ENCODE measurements at places on chromosomes 6 and 20.

DNA sequence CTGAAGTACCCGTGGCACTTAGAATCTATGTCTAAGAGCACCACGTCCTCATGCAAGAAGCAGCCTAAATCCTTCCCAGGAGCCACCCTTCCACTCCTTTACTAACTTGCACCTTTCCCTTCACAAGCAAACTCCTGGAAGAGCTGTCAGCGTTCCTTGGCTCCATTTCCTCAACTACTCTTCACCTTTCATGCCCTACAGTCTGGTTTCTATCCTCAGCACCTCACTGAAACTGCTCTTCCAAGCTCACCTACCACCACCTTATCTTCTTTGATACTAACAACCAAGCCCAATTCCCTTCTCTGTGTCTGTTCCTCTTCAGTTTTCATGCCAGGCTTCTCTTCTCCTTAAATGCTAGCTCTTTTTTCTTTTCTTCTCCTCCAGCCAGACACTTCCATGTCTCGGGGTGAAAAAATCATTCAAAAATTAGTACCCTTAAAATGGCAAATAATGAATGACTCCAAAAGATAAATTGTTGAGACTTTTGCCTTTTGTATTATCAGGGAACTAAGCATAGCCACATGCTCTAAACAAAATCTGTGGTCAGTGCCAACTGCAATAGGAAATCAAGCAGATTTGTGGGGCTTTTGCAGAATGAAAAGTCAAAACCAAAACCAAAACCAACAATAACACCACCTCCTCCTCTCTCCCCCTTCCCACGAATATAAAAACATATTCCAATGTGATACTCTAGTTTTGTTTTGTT lies 149.6 kb upstream of the KCNK16 start:
- peak; percentile 8 for DNase-seq

- DNase-seq = no peak
These were observed 502.4 kb downstream of the LMBRD1 start for GRCh38 chr6:69294407-69294806.

- no peak for DNase-seq
These were observed 741.4 kb upstream of the MAP3K7 start for GRCh38 chr6:91328241-91328640.

DNA sequence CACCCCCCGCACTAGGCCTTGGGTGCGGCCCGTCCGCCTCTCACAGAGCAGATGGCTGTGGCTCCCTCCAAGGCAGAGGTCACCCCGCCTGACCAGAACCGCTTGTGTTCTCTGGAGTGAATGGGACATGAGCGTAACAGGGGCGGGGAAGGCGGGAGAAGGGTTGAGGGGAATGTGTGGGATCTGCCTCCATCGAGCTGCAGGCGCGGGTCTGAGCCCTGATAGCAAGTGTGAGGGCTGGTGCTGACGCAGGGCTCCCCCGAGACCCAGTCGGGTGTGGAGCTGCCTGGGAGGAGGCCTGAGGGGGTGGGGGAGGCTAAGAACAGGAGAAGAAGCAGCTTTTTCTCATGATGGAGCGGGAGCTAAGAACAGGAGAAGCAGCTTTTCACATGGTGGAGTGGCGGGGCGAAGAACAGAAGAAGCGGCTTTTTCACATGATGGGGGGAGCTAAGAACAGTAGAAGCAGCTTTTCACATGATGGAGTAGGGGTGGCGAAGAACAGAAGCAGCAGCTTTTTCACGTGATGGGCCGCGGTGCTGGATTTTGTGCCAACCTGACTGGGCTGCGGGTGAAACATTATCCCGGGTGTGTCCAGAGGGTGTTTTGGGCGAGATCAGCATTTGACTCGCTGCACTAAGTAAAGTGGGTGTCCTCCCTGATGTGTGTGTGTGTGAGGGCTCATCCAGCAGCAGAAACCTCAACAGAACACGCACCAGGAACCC lies 169.3 kb downstream of the TTLL2 start:
- DNase-seq = no peak

- DNase-seq = no peak
These were observed 1.9 kb downstream of the HLA-DPA1 start for GRCh38 chr6:33071569-33071968.

DNA sequence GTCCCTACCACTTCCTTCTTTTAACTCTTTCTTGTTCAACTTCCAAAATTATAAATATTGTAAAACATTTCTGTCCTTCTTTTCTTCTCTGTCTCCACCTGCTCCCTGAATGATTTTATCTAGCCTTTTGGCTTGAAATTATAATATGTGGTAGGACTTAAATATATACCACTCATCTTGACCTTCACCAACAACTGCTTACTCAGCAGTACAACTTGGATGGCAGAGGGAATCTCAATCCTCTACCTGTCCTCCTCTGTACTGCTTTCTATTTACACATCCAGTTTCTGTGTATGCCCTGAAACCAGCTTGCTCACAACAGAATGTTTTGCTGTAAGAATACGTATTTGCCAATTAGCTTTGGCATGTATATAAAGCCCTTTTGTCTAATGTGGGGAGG lies 1392.5 kb downstream of the EPHA7 start:
- no peak for DNase-seq

Measured in immature natural killer cell (primary cell).